M059J (cell line): ENCODE measurements at places on chromosomes 1 and 21. TPM values are rescaled to one million over a fixed set of nuclear protein-coding genes. Genes with fewer than 3 reads are reported as not detected.

DNA sequence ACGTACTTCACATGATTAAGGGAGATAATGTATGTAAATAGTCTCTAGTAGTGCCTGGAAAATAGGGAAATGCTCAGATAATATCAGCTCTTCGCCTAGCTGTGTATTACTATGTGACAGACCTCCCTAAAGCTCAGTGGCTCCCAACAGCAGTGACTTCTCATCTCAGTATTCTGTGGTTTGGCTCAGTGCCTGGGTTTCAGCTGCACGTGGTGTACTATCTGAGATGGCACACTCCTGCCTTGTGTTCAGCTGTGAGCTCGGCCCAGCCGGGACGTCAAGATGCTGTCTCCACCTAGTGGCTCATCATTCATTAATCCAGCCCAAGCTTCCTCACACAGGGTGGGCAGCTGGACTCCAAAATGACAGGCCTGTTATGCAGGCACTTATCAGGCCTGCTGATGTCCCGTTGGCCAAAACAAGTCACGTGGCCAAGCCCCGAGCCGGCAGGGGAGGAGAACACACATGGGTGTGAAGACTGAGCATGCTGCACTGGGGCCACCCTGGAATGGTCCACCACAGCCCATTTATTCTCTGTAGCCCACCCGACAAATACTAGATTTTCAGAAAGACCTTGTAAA, 17.8 kb downstream of the SLFNL1 start:
- DNase-seq = peak; percentile 99

- DNase-seq = peak; percentile 90
Observed at GRCh38 chr1:8667869-8668594, 149.4 kb downstream of the RERE start.

DNA sequence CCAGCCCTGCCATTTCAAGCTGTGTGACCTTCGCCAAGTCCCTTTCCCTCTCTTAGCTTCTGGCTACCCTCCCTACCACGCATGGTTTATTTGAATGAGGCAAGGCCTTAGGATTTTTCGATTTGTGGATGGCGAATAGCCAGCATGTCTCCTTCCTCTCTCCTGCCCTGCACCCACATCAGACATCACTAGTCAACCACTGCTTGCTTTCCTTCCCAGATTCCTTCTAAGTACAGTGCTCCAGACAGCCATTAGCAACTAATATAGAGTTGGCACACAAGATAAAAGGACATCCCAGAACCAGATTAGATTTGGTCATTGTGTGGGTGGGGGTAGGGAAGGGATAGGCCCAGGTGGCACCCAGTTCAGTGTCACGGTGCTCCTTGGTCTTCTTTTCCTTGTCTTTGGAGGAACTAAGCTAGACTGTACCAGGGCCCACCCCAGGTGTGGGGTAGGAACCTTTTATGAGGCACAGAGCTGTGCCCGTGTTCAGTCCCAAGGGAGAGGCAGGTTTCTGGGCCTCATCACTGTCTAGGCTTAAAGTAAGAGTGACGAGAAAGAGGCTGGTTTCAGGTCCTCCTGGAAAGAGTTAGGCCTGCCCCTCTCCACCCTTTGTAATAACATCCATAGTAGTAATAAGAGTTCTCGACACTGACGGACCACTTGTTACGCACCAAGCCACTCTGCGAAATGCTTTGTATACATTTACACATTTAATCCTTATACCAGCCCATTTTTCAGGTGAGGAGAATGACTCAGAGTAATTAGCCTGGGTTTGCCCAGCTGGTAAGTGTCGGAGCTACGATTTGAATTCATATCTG, 8.6 kb downstream of the ALPL start:
- DNase-seq = no peak

GRCh38 chr1:49556676-49557234, 467.0 kb downstream of the AGBL4 start:
- no peak for DNase-seq

Gene ST6GALNAC3
- total RNA-seq = 0.05 TPM in 1 of 2 replicates, not detected in the other

DNA sequence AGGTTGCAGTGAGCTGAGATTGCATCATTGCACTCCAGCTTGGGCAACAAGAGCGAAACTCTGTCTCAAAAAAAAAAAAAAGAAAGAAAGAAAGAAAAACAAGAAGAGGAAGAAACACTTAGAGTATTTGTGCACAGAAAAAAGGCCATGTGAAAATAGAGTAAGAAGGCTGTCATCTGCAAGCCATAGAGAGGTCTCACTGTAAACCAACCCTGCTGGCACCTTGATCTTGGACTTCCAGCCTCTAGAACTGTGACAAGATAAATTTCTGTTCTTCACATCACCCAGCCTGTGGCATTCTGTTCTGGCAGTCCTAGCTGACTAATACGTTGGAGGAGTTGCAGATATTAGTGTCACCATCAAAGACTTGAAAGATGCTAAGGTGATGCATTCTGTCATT, 12.1 kb upstream of the ZDHHC18 start:
- no peak for DNase-seq

DNA sequence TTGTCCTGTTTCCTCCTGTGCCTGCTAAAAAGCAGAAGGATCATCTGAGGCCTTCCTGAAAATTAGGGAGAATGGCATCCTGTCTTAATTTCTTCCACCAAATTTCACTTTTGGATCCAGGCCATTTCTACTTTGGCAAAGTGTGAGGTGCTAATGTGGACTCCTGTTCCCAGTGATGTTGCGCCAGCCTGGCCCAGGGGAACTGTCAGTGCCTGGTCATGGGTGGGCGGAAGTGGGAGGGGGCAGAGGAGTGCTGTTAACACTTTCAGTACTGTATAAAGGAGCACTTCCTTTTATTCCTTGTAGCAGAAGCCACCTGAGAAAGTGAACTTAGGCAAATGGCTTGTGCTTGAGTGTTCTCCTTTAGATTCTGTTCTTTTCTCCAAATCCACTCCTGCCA, 19.9 kb downstream of the ELAPOR1 start:
- DNase-seq = no peak

Gene GLIS1
- total RNA-seq = 2.3 and 3.0 TPM in 2 replicates

- DNase-seq = no peak
Observed at GRCh38 chr1:183980951-183981525, 56.5 kb downstream of the COLGALT2 start.

- no peak for DNase-seq
Observed at GRCh38 chr1:206957639-206958038, 11.4 kb upstream of the PIGR start.

Gene COL24A1
- total RNA-seq = 0.69 and 2.2 TPM in 2 replicates

DNA sequence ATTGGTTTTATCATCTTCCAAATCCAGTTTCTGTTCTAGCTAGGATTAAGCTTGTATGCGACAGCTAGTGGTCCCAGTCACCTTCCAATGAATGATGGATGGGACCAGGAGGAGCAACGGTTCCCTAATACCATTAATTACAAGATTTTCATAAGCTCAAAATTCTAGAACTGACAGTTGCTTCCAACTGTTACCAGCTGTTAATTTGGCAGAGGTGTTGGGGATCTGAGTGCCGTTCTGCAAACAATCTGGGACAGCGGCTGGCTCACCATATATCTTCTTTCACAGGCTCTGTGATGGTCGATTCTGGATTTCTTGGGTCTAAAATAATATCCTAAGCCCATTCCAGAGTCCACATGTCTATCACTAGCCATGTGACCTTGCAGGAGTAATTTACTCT, 34.5 kb upstream of the RALGPS2 start:
- no peak for DNase-seq

Gene ATP6V1G3
- 0.84 TPM in 1 of 2 replicates, not detected in the other for total RNA-seq

- DNase-seq = no peak
Observed at GRCh38 chr1:234067581-234068337, 163.3 kb downstream of the SLC35F3 start.

DNA sequence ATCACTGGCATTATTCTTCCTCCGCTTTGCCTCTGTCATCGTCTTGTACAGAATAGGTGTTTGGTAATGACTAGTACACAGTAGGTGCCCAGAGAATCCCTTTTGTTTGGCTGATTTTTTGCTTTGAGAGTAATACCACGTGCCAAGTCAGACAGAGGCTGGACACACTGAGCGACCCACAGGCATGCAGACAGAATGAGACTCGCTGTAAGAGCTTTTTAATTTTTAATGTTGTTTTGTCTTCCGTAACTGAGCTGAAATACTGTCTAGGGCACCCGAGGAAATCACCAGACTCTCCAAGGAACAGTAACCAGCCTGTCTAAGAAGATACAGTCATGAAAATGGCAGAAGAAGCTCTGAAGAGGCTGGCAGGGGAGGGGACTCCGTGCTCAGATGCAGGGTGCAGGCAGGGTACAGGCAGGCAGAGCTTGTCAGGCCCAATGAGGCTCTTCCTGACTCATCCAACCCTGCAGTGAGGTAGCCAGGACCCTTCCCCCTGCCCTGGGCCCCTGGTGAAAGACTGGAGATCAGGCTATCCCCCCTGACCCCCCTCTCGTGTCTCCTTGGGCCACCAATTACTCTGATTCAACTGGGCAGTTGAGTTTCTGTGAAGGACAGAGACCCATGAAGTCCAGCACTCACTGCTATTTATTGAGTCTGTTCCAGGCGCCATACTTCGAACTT, 60.1 kb upstream of the ECE1 start:
- DNase-seq = no peak

Gene LCE2B
- total RNA-seq = not detected in 2 replicates

- no peak for DNase-seq
Observed at GRCh38 chr21:33688353-33688752, 46.1 kb downstream of the ITSN1 start.

DNA sequence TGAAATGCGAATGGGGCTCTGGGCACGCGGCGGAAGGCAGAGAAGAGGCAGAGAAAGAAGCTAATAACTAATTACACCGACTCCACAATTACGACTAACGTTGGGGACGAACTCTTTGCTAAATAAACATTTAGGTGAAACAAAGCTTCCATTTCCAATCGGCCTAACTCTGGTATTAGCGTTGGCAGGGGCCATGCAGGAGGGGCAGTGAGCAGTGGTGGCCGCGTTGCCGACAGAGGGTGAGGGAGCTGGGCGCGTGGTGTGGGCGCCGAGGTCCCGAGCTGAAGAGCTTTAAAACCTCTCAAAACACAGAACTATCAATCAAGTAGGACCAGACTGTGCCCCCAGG, 553 bp upstream of the NDUFV3 start:
- no peak for DNase-seq

DNA sequence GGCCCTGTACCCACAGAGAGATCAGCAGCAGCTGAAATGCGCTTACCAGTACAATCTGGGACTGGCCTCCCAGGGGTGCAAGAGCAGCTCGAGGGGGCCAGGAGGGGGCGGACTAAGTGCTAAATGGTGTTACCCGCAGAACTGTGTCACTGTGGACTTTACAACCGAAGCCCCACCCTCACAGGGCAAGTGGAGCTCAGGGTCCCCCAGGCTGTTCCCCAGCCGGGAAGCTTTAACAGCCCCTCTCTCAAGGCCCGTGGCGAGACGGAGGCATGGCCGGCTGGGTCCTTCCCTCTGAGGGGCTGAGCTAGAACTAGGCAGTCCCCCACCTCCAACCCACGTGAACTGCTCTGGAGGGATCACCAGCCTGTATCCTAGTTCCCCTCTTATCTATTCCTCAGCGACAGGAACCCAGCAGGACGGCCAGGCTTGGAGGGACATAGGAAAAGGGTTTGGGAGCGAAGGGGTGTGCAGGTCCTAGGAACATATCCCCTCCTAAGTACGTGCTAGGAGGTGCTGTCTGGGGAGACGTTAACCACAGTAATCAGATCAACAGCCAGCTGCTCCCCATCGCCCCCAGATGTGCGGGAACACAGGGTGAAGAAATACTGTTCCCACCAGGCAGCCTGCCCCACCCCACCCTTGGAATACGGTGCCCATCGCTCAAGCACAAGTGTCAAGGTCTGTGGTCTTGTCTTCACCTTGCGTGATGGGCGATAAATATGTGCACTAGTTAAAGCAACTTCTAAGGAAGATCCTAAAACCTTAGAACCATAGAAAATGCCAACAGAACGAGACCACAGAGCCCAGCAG, 24.4 kb downstream of the ZBTB17 start:
- DNase-seq = no peak

GRCh38 chr1:67469431-67469830, 39.2 kb upstream of the SERBP1 start:
- DNase-seq = no peak

- DNase-seq = no peak
Observed at GRCh38 chr21:37231671-37232070, 35.5 kb downstream of the VPS26C start.

- DNase-seq = no peak
Observed at GRCh38 chr1:222040955-222041354, 299.1 kb upstream of the DUSP10 start.

Gene TNFRSF4
- not detected in 2 replicates for total RNA-seq

DNA sequence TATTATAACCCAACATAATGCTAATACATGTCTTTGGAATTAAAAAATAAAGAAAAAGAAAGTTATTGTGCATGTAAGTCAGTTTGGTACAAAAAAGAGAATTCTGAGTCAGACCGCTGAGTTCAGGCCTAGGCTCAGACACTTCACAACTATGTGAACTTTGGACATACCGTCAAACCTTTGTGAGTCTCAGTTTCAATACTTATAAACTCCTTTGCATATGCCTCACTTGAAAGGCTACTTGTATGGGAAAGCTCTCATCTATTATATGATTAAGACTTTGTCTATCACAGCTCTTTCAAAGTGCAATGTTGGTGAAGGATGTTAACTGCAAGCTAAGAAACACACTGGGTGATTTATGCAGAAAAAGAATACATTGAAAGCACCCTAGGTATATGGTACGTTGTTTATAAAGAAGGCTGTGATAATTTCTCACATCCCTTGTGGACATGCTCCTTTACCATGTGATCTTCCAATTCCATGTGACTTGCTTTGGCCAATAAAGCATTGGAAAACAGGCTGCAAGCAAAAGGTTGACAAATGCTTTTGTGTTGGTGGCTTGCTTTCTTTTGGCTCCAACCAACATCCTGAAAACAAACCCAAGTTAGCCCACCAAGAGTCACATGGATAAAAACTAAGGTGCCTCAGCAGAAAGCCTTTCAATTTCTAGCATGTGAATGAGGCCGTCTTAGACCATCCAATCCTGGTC, 49.6 kb downstream of the INTS7 start:
- DNase-seq = no peak

Gene SIM2
- 0.59 and 1.8 TPM in 2 replicates for total RNA-seq

DNA sequence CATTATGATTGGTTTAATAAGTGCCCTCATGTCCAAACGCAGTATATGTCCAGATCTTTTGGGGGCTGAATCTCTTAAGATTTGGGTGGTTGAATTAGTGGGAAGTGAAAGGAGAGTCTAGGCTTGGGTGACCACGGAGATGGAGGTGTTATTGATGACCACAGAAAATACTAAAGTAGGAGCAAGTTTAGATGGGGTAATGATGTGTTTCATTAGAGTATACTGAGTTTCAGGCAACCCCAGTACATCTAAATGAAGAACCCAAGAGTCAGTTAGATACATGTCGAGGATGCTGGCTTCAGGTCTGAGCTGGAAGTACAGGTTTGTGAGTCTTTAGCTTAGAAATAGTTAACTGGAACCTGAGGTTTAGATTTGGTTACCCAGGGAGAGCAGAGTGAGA, 6.5 kb upstream of the ZZZ3 start:
- no peak for DNase-seq

Gene MSH4
- not detected in 2 replicates for total RNA-seq

DNA sequence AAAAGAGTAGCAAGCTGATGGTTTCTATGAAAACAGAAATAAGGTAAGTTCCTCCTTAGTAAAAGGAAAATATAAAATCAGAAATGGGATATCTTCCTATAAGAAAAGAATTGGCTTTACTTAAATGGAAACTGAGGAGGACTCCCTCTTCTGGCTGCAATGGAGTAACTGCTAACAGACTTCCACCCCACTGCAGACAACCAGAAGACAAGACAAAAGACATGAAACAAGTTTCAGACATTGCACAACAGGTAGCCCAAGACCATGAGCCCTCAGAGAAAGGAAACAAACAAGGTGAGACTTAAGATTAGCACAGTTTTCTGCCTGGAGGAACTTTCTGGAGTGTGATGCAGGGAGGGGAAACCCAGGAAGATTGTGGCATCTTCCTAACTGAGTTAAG, 17.0 kb upstream of the OLFML2B start:
- peak; percentile 37 for DNase-seq

Gene TEX38
- total RNA-seq = not detected in 2 replicates

Gene DDX59
- 18.1 and 30.1 TPM in 2 replicates for total RNA-seq

- peak; percentile 73 for DNase-seq
Observed at GRCh38 chr1:28208818-28209441, 23.9 kb downstream of the DNAJC8 start.
